ENCODE measurements at places on chromosomes 2 and 18.
A peak's percentile ranks its signal among the peaks of the same experiment; 100 is the strongest.

- DNase-seq: no peak
Observed at GRCh38 chr2:102059151-102059550, 67.4 kb downstream of the IL1R2 start.

- no peak for DNase-seq
Observed at GRCh38 chr18:67417864-67418523, 98.5 kb downstream of the DSEL start.

- DNase-seq: no peak
Observed at GRCh38 chr2:25479761-25480160, 138.0 kb upstream of the DNMT3A start.

DNA sequence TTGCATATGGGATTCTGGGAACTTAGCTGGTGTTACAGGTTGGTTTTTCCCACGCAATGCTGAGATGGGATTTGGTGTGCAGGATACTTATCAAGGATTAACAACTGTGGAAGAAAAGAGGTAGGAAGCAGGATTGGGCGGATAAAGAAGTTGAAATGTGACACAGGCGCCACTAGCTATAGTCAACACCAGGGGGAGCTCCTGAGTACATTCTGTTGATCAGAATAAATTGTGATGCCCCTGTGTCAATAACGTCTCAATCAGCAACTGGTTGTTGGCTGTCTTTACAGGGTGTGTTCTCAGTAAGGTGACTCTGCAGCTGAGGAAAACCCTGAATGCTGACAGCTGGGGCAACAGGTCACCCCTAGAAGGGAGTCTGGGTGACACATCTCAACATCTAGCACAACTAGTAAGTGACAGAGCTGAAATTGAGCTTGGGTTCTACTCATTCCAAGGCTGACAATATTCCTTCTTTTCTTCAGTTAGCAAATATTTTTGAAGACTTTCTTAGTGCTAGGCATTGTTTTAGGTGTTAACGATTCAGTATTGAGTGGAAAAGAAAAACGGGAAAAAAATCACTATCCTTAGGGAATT, 143.0 kb downstream of the ARL6IP6 start:
- DNase-seq: peak; percentile 7
